ENCODE measurements at places on chromosomes 4 and X. TPM values are rescaled to one million over a fixed set of nuclear protein-coding genes. Genes with fewer than 3 reads are reported as not detected.

The PLK4 gene
- total RNA-seq: 22.2 TPM

DNA sequence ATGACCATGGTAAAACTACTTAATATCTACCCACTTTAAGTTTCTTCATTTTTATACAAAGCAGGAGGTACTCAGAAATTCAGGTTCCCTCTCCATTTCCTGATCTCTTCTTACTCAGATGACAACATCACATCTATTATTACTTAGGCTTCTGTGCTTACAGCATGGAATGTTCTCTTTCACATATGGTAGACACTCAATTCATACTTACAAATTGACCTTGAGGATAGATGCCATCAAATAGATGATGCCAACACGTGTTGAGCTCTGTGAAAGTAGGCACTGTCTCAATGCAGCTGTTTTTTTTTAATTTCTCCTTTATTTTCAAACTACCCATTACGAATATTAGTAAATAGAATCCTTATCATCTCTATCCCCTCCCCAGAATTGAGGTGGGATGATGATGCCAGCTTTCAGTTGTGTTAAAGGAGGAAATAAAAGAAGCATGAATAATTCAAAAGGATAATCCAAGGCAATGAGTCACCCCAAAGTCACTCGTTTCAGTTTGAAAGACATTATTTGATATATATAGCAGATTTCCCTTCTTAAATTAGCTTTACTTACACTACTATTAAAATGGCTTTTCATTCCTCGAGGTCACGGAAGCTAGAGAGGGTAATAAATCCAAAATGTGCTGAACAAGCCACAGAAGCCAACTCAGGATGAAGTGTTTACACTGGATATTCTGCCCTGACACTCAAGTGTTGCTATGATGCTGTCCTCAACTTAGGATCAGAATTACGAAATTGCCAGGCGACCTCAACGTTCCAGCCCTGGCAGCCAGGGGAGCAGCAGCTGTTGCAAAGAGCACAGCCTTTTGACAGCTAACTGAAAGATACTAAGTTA, 124.2 kb upstream of the EOLA2 start:
- H3K36me3 ChIP-seq: no peaks in the 10 kb centered on the region
- no peak overlapping the region for H3K4me3 ChIP-seq
- DNase-seq: no peak
- no peaks in the 10 kb centered on the region for H3K4me1 ChIP-seq

DNA sequence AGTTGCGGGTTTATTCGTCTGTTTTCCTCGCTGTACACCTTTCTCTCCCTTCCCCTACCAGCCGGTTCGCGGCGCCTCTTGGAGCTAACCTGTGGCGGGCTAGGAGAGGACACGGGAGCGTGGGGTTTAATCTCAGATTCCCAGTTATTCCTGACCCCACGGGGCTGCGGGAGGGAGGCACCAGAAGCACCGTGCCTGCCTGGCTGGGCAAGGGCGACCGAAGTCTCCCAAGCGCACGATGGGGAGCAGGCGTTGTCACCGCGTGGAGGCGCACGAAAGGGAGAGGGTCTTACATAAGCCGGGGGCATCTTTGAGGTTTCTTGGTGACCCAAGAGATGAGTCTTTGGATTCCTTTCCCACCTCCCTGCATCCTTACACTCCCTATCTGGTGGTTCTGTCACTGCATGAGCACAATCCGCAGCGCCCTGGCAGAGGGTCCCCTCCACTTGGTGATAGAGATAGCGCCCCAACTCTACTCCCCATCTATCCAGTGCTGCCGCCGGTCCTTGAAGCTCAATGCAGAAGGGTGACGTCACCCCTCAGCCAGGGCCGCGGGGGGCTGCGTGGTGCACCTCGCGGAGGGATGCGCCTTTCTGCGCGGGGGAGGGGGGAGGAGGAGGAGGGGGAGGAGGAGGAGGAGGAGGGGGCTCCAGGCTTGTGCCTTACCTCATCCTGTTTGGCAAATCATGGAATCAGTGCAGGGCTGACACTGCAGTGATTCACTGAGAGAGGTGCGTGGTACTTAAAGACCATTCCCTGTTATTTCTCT, 793 bp downstream of the TSPAN7 start:
- peak; percentile 19 for DNase-seq
- no peaks in the 10 kb centered on the region for H3K36me3 ChIP-seq
- peak overlapping the region; percentile 58 for H3K4me3 ChIP-seq
- H3K27ac ChIP-seq: no peak overlapping the region

- no peak overlapping the region for H3K27ac ChIP-seq
- H3K4me1 ChIP-seq: peaks cover 21% of the 10 kb centered on the region
- H3K36me3 ChIP-seq: no peaks in the 10 kb centered on the region
- H3K27me3 ChIP-seq: no peaks in the 10 kb centered on the region
These were observed 43.9 kb downstream of the PTTG2 start for GRCh38 chr4:38004062-38004461.

DNA sequence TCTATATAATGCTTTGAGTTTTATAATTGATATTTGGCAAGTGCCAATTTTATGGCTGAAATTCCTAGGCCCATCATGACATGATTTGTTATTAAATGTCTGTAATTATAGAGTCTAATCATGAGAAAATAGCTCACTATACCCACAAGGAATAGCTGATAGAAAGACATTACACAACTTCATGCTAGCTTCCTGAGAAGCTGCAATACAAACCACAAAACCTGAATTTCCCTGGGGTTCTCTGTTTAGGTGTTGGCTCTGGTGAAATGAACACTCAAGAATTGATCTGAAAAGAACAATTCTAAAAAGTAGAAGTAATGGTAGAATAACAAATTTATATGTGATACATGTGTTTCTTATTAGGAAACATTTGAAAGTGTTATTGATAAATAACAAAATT, 169.6 kb downstream of the GASK1B start:
- no peaks in the 10 kb centered on the region for H3K36me3 ChIP-seq
- DNase-seq: no peak
- peaks cover 5% of the 10 kb centered on the region for H3K4me1 ChIP-seq
